Stimulated activated CD4-positive, alpha-beta T cell treated with anti-CD3 and anti-CD28 coated beads, Interleukin-1b, Interleukin-23, amount 100 ng/mL, for 24 hours (primary cell): ENCODE measurements at places on chromosomes 6 and 20.
A peak's percentile ranks its signal among the peaks of the same experiment; 100 is the strongest.

- DNase-seq: no peak
Measured at GRCh38 chr6:40788661-40789655, 201.8 kb upstream of the LRFN2 start.

DNA sequence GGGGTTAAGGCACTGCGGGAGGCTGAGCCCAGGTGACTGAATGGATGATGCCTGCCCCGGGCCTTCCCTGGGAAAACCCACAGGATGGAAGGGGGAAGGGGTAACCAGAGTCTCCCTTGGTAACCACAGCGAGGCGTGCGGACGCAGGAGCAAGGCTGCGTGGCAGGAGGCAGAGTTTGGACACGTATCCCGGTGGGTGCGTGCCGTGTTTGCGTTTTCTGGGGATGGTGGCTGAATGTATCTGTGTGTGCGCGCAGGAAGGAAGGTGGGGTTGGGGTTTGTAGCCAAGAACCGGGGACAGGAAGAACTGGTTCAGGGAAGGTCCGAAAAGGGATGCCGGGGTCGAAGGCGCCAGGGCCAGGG, 1.8 kb downstream of the MDGA1 start:
- DNase-seq: no peak

DNA sequence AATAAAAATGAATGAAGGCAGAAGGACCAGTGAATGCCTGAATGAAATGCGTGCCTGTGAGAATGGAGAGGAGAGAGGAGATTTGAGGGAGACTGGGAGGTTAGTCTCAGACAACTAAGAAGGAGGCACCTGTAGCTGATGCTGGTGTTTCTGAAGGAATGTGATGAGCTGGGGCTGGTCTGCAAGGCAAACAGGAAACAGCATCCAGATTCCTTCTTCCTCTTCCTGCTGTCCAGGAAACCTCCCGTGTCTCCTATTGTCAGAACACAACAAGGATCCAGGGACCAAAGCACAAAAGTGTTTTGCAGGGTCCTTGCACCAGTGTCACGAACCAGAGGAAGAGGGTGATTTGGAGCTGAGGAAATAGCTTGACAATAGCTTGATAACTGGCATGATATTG, 50.4 kb upstream of the TAB2 start:
- DNase-seq: no peak

GRCh38 chr20:50992336-50992732, 30.6 kb downstream of the KCNG1 start:
- no peak for DNase-seq

DNA sequence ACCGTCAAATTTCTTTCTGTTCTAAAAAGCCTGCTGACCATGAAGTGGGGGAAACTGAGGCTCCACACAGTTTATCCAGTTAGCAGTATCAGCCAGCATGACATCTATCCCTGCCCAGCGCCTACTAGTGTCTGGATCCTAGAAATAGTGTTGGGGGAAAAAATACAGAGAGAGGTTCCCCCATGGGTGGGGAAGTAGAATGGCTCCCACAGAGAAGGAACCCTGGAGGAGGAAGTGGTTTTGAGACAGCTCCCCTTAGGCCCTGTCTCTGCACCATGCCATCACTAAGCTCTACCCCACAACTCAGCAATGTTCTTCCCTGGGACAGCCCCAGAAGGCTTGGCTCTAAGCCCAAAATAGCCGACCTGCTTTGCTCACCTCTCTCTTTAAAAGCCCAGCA, 153.4 kb downstream of the MBOAT1 start:
- no peak for DNase-seq

GRCh38 chr20:51583073-51583472, 40.6 kb upstream of the NFATC2 start:
- DNase-seq: no peak

DNA sequence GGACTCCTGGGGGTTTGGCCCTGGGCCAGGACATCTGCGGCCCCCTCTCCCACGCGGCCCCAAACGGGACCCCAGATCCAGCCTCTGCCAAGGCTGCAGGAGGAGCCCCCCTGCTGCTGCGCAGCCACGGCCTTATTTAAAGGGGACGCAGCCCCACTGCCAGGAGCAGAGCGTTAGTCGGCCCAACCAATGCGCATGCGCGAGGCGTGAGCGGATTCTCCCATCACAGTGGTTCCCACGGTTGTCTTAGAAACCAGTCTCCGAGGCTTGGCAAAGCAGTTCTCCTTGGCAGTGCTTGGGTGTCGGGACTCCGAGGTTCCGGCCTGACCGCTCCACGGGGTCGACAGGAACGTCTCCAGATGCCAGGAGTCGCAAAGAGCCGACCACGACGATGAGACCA, 288.3 kb upstream of the ZNF337 start:
- DNase-seq: peak; percentile 23
